ENCODE measurements at places on chromosomes 3 and 15.

GRCh38 chr15:68418611-68419161, 13.3 kb downstream of the ITGA11 start:
- no peak for DNase-seq

DNA sequence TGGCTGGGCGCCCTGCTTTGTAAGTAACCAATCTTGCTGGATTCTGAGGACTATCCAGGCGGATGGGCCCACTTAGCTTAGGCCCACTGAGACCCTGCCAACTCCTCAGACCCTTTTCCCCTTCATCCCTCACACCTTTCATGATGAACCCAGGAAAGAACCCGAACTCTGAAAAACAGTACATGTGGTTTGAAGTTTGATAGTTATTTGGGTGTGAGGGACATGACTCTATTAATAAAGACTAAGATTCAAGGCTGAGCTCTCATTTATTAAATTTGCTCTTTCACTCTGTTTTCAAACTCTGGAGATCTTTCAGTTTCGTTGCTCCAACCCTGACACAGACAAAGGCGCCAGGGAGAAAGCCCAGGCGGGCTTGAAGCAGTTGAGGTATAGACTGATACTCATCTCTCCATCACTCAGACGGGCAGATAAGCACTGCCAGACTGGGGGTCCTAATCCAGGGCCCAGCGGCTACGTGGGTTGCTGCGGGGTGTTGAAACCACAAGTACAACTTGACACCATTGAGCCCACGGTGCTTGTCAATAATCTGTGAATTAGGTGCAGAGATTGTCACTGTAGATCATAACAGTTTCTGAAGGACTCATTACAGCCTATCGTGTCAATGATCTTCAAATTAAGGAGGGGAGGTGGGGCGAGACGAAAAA, 7.2 kb upstream of the SOX2 start:
- no peak for DNase-seq

- no peak for DNase-seq
Measured at GRCh38 chr3:54339608-54340007, 217.3 kb downstream of the CACNA2D3 start.

- DNase-seq = no peak
Measured at GRCh38 chr15:29319823-29320222, 50.2 kb upstream of the NSMCE3 start.

GRCh38 chr3:195771646-195772300, 40.0 kb downstream of the MUC4 start:
- no peak for DNase-seq

DNA sequence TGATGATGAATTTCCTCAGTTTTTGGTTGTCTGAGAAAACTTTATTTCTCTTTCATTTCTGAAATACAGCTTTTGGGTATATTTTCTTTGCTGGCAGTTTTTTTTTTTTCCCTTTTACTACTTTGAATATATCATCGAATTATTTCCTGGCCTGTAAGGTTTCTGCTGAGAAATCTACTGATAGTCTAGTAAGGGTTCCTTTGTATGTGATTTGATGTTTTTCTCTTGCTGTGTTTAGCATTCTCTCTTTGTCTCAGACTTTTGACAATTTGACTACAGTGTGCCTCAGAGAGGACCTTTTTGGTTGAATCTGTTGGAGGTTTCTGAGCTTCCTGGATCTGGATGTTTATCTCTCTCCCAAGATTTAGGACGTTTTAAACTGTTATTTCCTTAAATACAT, 336.0 kb downstream of the CACNA2D3 start:
- no peak for DNase-seq

Data from stimulated activated CD4-positive, alpha-beta T cell treated with anti-CD3 and anti-CD28 coated beads, Interleukin-4, amount 100 ng/mL, for 48 hours (primary cell).